Sciatic nerve (tissue), 2 donors: ENCODE measurements at places on chromosomes 16 and 17. TPM values are rescaled to one million over a fixed set of nuclear protein-coding genes. Genes with fewer than 3 reads are reported as not detected.

The GALR2 gene
- total RNA-seq: not detected

The ABCC11 gene
- not detected for total RNA-seq

The TNP2 gene
- not detected for total RNA-seq

The HASPIN gene
- 0.36 TPM for total RNA-seq

The MYL11 gene
- not detected for total RNA-seq

The PLCG2 gene
- total RNA-seq: 40.7 TPM

The CCDC182 gene
- not detected for total RNA-seq

DNA sequence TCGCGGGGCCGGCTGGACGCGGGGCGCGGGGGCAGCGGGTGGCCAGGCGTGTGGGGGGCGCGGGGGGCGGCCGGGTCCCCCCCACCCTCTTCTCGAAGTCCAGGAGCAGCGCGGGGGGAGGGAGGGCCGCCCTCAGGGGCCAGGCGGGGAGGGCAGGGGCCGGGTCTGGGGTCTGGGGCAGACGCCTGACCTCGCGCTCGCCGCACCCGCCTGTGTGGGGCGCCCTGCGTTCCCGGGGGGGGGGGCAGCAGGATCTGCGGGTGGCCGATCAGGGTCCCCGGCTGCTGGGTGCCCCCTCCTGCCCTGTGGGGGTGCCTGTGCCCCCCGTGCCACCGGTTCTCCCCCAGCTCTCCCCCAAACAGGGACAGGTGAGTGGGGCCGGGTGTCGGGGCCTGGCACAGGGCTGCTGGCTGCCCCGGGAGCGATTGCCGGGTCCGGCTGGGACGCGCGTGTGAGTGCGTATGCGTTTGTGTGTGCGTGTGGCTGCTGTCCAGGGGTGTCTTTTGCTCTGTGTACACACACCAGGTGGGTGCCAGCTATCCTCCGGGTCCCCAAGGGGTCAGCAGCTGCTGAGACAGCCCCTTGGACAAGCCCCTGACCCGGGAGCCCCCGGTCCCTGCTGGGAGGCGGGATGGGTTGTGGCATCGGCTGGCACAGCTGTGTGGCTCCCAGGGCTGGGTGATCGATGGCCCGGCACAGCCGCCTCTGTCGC, 663 bp downstream of the PRR35 start:
- DNase-seq: no peak

GRCh38 chr16:22348291-22348690, 26.1 kb downstream of the CDR2 start:
- no peak for DNase-seq

- no peak for DNase-seq
These were observed 31.2 kb downstream of the CDK5R1 start for GRCh38 chr17:32517982-32518381.

- DNase-seq: peak; percentile 95
These were observed 647 bp downstream of the UNK start for GRCh38 chr17:75785016-75785890.

DNA sequence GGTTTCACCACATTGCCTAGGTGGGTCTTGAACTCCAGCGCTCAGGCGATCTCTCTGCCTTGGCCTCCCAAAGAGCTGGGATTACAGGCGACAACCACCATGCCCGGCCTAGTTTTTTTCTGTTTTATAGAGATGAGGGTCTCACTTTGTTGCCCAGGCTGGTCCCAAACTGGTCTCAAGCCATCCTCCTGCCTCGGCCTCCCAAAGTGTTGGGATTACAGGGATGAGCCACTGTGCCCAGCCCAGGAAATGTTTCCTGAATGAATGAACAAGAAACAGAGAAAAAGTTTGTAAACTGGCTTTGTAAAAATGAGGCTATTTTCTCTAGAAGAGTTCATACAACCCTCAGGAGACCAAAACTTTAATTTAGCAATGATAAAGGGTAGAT, 68.0 kb downstream of the WWP2 start:
- no peak for DNase-seq

GRCh38 chr16:5143761-5144620, 46.4 kb upstream of the EEF2KMT start:
- no peak for DNase-seq

GRCh38 chr17:12592941-12593340, 72.7 kb upstream of the MYOCD start:
- DNase-seq: no peak

- no peak for DNase-seq
These were observed 5.0 kb downstream of the HERPUD1 start for GRCh38 chr16:56936950-56937349.

- DNase-seq: no peak
These were observed 53.4 kb downstream of the HSD17B2 start for GRCh38 chr16:82088483-82088882.

- DNase-seq: peak; percentile 54
These were observed 31.5 kb downstream of the MPRIP start for GRCh38 chr17:17073581-17074403.

DNA sequence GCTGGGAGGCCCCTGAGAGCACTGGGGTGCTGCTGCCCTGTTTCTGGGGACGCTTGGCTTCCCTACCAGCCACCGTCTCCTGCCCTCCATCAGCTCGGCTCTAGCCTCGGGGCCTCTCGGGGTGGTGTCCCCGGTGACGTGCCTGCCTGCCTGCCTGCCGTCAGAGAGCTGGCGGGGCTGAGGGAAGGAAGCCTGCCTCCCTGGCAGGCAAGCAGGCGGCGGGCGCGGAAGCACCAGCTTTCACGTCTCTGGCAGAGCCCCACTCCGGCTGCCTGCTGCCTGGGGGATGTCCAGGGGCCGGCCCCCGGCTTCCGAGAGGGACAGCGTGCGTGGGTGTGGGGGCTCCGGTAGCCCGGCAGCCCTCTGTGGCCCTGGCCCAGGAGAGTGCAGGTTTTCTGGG, 9.3 kb downstream of the CENPX start:
- no peak for DNase-seq

DNA sequence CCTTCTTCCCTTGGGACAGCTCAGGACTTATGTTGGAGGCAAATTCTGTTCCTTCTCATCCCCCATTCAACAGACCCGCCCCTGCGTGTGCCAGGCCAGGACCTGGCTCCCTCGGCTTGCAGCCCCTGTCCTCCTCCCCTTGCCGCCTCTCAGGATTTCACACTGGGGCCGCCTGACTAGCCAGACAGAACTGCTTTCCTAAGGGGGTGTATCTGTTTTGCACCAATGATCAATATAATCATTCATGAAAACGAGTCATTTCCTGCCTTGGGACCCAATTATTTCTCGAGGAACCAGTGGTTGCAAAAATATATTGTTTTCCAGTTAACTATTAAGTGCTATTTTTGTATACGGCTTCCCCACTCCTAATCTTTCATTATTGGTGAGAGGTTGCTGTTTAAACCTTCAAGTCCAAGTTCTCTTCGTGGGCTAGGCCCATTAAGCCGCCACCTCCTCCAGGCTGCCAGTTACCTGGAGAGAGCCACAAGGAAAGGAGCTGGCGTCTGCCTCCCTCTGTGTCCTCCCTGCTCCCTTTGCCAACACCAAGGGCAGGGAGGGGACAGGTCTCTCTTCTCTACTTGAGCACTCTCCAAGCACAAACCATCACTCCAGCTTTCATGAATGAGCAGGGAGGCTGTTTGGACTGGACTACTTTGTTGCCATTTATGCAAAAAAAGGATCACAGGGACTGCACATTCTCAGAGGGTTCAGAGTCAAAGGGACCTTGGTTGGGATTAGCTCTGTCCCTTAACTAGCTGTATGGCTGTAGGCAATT, 8.9 kb downstream of the DCAKD start:
- DNase-seq: no peak

DNA sequence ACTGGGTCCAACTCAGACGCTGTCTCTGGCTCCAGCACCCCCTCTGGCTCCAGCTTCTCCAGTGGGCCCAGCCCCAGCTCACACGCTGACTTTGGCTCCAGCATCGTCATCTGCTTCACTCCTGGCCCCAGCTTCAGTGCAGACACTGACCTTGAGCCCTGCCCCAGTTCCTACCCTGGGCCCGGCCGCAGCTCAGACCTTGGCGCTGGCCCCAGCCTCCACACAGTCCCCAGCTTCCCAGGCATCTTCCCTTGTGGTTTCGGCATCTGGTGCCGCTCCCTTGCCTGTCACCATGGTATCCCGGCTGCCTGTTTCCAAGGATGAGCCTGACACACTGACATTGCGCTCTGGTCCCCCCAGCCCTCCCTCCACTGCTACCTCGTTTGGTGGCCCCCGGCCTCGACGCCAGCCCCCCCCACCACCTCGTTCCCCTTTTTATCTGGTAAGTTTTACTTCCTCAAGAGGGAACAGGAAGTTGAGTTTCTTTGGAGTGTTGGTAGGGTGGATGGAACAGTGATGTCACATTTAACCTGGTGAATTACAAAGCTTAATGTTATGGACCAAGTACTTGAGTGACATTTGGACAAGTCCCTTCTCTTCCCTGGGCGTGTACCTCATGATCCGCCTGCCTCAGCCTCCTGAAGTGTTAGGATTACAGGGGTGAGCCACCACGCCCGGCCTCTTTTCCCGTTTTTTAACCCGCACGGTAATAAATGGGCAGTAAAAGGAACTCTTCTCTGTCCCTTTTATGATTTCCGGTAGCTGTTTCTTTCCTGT, 23.4 kb upstream of the PHKG2 start:
- DNase-seq: no peak
